ENCODE measurements at places on chromosomes 2 and 18.

DNA sequence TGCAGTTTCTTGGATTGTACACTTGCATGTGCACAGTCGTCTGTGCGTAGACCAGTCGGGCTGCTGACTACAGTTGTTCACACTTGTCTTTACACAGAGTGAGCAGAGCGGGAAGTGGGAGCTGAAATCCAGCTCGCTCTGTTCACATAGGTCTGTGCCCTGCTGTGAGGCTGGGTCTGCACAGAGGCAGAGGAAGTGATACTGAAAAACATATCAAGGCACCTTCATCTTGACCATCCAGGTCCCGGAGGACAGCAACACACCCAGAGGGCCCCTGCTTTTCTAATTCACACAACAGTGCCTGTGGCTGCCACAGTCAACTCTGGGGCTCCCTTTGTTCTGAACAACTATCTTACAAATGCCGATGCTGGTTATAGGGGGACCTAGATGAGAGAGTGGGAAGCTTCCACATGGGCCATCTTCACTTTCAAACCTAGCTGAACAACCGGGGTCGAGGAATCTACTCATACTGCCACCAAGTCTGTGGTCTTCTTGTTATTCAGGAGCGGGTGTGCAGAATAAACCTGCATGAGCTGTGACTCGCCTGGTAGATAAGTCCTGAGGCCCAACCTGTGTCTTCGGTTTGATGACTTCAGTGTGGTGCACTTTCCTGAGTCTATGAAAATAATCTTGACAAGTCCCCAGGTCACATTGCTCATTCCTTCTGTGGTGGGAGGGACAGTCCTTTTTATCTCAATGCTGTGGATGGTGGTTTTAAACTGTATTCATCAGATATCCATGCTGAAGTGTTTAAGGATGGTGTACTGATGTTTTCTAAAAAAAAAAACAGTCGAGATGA lies 3.5 kb upstream of the ADNP2 start:
- DNase-seq, result no peak

DNA sequence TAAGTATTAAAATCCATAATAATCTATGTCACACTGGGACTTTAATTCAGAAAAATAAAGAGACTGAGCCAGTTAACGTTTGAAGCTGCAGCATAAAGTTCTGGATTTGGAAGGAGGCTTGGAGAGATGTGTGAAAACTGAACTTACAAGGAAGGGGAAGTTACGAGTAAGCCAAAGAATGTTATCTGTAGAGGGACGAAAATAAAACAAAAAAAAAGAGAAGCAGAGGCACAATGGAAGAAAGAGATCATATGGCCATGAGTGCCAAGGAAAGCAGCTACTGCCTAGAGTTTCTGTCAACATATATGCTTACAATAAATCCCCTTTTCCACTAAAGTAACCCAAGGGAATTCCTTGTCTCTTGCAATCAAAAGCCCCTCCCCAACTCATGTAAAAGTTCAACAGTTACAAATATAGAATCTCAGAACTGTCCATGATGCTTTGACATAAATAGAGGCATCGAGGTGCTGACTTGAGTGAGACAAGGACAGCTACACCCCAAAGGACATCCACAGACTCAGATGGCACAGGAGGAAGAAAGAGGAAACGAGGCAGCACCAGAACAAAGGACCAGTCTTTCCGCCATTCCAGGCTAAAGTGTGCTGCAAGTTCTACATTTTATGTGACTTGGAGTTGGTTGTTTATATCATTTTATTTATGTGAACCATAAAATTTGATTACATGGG lies 16.1 kb upstream of the ARL5A start:
- no peak for DNase-seq

- DNase-seq, result no peak
These were observed 292.3 kb upstream of the ID2 start for GRCh38 chr2:8389431-8390108.

DNA sequence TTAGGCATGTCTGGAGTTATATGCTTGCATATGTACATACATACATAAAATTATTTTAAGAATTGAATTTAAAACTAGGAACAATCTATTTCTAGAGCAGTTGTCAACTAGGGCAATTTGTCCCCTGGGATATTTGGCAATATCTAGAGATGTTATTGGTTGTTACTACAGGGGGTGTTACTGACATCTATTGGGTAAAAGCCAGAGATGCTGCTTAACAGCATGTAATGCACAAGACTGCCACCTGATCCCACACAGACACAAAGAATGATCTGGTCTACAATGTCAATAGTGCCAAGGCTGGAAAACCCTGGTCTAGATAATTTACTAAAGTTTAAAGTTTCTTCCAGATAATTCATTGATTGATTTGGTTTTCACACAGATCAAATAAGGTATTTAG lies 185.3 kb downstream of the NYAP2 start:
- DNase-seq, result no peak

- no peak for DNase-seq
These were observed 144.6 kb upstream of the LYPD1 start for GRCh38 chr2:132814651-132815050.

DNA sequence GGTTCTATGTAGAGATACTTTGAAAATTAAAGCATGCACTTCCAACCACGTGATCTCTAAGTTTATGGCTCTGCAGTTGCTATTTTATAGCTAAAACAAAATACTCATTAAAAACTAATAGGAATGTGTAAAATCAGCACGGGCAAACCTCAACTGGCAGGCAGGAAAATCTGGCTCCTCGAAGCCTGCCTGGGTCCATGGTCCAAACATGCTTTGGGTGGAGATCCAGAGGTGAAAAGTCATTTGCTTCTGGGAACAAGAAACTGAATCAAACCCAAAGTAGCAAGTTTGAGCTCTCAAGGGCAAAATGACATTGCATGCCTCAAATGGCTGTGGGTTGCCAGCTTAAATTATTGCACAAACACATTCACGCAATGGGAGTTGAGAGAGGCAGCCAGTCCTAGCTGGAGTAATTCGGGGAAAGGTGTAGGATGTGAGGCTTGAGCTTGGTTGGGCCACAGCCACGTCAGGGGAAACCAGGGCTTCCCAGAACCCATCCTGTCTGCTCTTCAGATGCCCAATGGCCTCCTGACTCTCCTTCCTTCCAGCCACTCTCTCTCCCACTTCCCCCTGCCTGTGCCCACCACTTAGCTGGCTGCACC lies 75.2 kb upstream of the LCLAT1 start:
- DNase-seq, result no peak

- DNase-seq, result peak; percentile 18
These were observed 79.0 kb downstream of the CIB4 start for GRCh38 chr2:26561918-26562810.

Data from activated CD8-positive, alpha-beta memory T cell treated with anti-CD3 and anti-CD28 coated beads, Interleukin-2, amount 50 U/mL, for 4 hours (primary cell).